ENCODE measurements at places on chromosomes 16 and 17.

- DNase-seq = no peak
These were observed 87.0 kb downstream of the IRX3 start for GRCh38 chr16:54199487-54200160.

GRCh38 chr16:87978127-87978526, 26.9 kb downstream of the BANP start:
- no peak for DNase-seq

- no peak for DNase-seq
These were observed 62.3 kb downstream of the HS3ST3A1 start for GRCh38 chr17:13539421-13539820.

DNA sequence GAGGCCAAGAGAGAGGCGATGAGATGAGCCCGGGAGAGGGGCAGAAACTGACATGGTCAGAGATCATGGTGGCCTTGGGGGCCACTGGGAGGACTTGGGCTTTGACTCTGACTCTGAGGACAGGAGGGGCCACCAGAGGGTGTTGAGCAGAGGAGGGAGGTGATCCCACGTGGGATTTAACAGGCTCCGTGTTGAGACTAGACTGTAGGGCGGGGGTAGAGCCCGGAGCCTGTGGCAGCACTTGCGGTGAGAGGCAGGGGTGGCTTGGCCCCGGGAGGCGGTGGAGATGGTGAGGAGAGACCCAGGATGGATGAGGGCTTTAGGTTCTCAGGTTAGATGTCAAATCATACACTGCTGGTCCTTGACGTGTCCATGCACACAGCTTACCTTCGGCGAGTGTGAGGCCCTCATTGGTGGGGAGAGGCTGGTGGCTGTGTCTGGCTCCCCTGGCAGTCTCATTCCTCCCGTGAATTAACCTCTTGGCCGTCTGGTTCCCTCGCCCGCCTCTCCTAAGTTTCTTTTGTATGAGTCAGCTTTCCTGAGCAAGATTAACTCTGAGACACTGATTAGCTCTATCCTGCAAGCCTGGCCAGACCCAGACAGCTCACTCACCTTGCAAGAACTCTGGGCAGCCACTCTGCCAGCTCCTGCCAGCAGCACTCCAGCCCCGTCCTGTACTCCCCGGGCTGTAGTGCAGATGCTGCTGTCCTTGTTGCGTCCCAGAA, 39.7 kb downstream of the VPS35L start:
- no peak for DNase-seq

DNA sequence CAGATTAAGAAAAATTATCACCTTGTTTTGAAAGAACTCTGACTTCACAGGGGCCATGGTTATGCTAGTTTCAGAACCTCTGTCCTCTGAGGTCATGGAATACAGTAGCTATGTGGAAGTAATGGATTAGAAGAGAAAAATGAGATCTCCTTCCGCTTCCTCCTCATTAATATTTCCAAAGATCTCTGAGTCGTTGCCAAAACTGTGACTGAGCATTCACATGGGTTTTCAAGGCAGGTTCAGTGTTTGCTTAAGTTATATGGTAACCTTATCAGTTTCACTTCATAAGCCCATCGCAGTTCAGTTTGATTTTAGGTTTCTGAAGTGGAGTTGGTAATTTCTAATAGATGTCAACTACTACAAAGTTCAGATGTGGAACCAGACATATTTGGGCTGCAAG, 321.2 kb upstream of the SOX9 start:
- DNase-seq = no peak

GRCh38 chr17:53475002-53475401, 347.7 kb upstream of the KIF2B start:
- DNase-seq = no peak

- peak; percentile 73 for DNase-seq
These were observed 6.1 kb upstream of the SERPINF2 start for GRCh38 chr17:1736348-1737281.

- DNase-seq = no peak
These were observed 13.0 kb downstream of the PIP4K2B start for GRCh38 chr17:38786372-38786771.

- DNase-seq = no peak
These were observed 71.8 kb downstream of the PRKCA start for GRCh38 chr17:66373944-66374817.

- DNase-seq = no peak
These were observed 1231.8 kb downstream of the CDH11 start for GRCh38 chr16:63890081-63890480.

DNA sequence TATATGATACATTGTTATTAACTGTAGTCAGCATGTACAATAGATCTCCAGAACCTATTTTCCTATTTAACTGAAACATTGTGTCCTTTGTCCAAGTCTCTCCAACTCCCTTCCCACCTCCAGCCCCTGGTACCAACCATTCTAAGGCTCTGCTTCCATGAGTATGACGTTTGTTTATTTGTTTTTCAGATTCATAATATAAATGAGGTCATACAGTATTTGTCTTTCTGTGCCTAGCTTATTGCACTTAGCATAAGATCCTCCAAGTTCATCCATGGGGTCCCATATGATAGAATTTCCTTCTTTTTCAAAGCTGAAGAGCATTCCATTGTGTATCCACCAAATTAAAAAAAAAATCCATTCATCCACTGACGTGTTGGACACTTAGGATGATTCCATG, 39.4 kb downstream of the OTOA start:
- DNase-seq = no peak
